ENCODE measurements at places on chromosomes 3 and 15. TPM values are rescaled to one million over a fixed set of nuclear protein-coding genes. Genes with fewer than 3 reads are reported as not detected.

GRCh38 chr3:24523215-24523614 is 28.6 kb upstream of the THRB start:
- H3K4me3 ChIP-seq = no peak overlapping the region
- no peak overlapping the region for H3K27ac ChIP-seq
- no peaks in the 10 kb centered on the region for H3K36me3 ChIP-seq

GRCh38 chr3:133329626-133330025 is 70.2 kb upstream of the BFSP2 start:
- no peaks in the 10 kb centered on the region for H3K36me3 ChIP-seq
- no peak overlapping the region for H3K27ac ChIP-seq
- H3K27me3 ChIP-seq = no peaks in the 10 kb centered on the region
- no peak overlapping the region for H3K4me3 ChIP-seq

DNA sequence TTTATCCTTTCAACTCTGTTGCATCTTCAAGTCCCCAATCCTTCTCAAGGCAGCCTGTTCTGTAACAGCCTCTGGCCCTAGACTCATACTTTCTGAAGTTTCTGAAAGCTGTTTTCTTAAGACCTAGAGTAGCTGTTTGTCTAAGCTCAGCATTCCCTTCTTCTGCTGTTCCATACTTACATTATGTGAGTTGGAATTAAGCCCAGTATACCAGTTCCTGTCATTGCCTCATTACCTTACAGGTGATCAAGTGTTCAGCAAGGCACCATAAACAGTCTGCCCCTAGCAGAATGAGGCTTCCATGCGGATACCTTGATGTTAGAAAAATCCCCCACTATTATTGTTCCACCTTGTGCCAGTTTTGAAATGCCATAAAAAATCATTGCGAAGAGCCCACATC is 180.6 kb downstream of the PLCL2 start:
- H3K27me3 ChIP-seq = no peaks in the 10 kb centered on the region
- DNase-seq = no peak
- H3K27ac ChIP-seq = no peak overlapping the region
- peaks cover 3% of the 10 kb centered on the region for H3K36me3 ChIP-seq
- H3K4me3 ChIP-seq = no peak overlapping the region

GRCh38 chr15:47812470-47812999 is 95.2 kb downstream of the SEMA6D start:
- no peak overlapping the region for H3K27ac ChIP-seq
- DNase-seq = no peak
- H3K4me3 ChIP-seq = no peak overlapping the region
- no peaks in the 10 kb centered on the region for H3K4me1 ChIP-seq

DNA sequence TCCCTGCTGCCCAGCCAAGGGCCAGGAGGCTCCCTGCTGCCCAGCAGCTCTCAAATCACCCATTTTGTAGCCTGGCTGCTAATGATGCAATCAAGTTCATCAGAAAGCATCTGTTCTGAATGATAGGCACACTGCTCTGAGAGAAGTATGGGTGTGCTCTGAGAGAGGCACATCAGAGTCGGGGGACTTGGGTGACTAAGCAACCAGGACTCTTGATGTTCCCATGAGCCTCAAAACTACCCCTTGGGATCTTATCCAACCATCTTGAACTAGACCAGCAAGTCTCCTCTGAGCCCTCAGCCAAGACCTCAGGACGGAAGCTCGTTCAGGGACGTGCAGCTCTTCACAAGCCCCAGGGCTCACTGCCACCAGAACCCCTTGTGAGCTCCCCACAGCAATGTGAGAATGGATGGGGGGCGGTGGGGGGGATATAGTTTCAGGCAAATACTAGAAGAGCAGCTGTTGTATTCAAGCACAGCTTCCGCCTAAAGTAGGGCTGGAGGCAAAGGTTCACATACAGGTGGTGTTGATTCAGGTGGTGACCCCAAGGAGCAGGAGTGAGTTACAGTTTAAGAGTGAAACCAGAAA is 52.2 kb upstream of the HES1 start:
- H3K4me1 ChIP-seq = no peaks in the 10 kb centered on the region
- no peaks in the 10 kb centered on the region for H3K36me3 ChIP-seq
- DNase-seq = no peak
- no peaks in the 10 kb centered on the region for H3K27me3 ChIP-seq

DNA sequence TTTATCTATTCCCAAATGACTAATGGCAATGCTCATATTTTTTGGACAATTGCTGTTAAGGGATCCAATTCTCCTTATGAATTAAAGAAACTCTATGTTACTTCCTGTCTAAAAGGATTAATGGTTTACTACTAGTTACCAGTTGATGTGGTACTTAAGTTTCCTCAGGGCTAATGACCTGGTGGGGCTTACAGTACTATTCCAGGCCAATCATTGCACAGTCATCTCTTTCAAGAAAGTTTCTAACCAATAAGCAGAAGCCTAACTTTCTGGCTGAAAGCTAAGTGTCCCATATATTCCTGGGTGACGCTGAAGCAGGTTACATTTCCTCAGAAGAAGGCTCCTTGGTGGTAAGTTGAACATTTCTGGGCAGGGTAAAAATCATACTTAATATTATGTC is at the start of gene SLC12A1:
SLC12A1 (plus strand) TSS at position 322 of the 400 bp plus-strand sequence. CDS start 1,418 bp downstream, outside the sequence.
- no peak for DNase-seq
- no peaks in the 10 kb centered on the region for H3K27me3 ChIP-seq
- no peaks in the 10 kb centered on the region for H3K4me1 ChIP-seq
- no peak within 1 kb of the TSS for H3K4me3 ChIP-seq
- H3K27ac ChIP-seq = no peak within 1 kb of the TSS
- no peaks in the 10 kb centered on the region for H3K36me3 ChIP-seq

IGDCC3 gene
- not detected for total RNA-seq

DNAH1 gene
- total RNA-seq = 1.6 TPM

Data from right lobe of liver (tissue), 6 donors.